CD4-positive, alpha-beta T cell treated with Interleukin-17A for 1 hour (primary cell): ENCODE measurements at places on chromosomes 3 and 15.

DNA sequence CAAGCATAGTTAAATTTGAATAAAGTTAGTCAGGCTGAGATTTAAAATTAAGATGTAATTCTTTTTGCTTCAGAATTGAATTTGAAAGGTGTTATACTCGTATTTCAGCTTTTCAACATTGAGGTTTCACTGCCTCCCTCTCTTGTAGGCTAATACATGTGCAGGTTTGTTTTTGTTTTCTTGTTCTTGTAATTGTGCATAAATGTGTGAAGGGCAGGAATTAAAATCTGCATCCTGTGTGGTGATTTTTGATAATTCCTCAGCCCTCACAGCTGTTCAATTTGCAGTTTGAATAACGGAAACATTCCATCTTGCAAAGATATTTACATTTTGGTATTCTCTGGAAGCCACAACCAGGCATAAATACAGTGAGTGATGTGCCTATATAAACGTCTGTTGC, 24.9 kb upstream of the PLSCR1 start:
- DNase-seq = no peak

DNA sequence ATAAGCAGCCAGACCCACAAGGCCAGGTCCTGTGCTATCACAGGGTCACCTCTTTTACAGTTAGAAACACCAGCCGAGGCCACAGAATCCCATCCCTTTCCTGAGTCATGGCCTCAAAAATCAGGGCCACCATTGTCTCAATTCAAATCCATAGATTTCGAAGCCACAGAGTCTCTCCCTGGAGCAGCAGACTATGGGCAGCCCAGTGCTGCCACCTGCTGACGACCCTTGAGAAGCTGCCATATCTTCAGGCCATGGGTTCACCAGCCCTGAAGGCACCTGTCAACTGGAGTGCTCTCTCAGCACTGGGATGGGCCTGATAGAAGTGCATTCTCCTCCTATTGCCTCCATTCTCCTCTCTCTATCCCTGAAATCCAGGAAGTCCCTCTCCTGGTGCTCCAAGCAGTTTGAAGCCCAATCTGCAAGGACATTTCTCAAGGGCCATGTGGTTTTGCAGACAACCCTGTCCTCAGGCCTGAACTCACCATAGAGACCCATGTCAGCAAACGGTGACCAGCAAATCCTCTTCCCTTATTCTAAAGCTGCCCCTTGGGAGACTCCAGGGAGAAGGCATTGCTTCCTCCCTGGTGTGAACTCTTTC, 39.6 kb downstream of the TGM4 start:
- DNase-seq = peak; percentile 64

GRCh38 chr15:38622304-38622703, 57.7 kb upstream of the RASGRP1 start:
- DNase-seq = no peak

GRCh38 chr3:101950510-101950909, 101.2 kb downstream of the NFKBIZ start:
- DNase-seq = no peak

GRCh38 chr3:195801251-195802183, 10.2 kb downstream of the MUC4 start:
- DNase-seq = no peak

DNA sequence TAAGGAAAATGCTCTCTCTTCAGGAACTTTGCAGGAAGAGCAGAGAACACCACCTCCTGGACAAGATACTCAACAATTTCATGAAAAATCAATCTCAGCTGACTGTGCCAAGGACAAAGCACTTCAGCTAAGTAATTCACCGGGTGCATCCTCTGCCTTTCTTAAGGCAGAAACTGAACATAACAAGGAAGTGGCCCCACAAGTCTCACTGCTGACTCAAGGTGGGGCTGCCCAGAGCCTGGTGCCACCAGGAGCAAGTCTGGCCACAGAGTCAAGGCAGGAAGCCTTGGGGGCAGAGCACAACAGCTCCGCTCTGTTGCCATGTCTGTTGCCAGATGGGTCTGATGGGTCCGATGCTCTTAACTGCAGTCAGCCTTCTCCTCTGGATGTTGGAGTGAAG, 200.5 kb downstream of the AKAP13 start:
- peak; percentile 65 for DNase-seq

GRCh38 chr3:157376603-157377300, 59.9 kb upstream of the PTX3 start:
- DNase-seq = no peak

- no peak for DNase-seq
Measured at GRCh38 chr15:37045859-37046740, 54.2 kb downstream of the MEIS2 start.

DNA sequence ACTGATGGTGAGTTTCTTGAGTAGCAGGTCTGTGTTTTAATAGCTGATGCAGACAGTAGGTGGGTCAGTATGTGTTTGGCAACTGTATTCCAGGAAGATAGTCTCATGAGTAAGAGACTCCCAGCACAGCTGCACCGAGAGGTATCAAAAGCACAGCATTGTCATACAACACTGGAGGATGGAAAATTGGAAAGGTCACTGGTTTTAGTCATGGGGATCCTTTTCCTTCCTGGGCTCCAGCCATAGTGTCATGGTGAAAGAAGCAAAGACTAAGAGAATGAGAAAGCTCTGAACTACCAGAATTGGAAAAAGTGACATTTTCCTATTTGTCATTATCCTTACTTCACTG, 61.5 kb downstream of the P3H2 start:
- DNase-seq = no peak

DNA sequence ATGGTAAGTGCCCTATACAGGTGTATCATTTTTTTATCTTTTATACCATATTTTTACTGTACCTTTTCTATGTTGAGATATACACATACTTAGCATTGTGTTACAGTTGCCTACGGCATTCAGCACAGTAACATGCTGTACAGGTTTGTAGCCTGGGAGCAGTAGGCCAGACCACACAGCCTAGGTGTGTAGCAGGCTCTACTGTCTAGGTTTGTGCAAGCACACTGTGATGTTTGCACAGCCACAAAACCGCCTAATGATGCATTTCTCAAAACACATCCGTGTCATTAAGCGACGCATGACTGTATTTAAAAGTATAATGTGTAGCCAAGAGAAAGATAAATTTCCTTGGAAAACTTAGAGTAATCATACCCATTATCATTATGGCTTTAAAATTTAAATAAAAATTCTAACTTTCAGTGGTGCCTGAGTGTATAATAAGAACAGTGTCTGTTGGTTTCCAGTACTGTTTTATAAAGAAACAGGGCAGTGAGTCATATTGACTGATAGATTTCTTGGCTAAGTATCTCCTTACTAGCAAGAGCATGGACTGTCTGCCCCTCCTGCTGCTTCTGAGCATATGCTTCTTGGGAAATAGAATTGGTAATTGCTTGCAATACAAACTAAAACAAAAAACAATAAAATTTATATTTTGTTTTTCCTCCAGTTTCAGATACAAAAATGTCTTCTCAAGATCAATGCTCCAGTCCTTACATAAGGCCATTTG, 18.3 kb downstream of the CALML4 start:
- DNase-seq = no peak

- DNase-seq = no peak
Measured at GRCh38 chr15:66462627-66463026, 34.9 kb downstream of the SNAPC5 start.
